Glutamatergic neuron (in vitro differentiated cells): ENCODE measurements at places on chromosomes 7 and 10. TPM values are rescaled to one million over a fixed set of nuclear protein-coding genes. Genes with fewer than 3 reads are reported as not detected.

Gene SPDYE9
- 0.25 TPM for total RNA-seq

Gene CYP26A1
- 4.2 TPM for total RNA-seq

Gene NKX2-3
- not detected for total RNA-seq

DNA sequence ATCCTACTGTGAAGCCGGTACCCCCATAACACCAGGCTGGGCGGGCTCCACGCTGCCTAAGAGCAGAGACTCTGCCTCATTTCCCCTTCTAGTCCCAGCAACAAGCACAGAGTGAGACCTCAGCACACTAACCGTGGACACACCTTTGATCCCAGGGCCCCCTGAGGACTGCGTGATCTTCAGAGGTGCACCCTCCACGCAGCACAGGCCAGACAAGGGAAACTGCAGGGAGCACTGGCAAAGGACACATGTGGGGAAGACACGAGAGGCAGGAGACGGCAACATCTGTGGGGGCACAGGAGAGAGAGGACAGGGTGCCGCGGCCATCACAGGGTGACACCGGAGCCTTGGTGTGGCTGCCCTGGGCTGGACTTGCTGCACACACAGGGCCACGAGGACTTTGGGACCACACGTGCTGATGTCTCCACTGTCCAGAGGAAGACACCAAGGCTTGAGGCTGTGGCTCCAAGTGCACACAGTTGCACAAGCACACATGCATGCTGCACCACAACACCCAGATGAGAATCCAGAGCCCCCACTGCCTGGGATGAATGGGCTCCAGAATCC is 128.8 kb downstream of the PTPRN2 start:
- H3K36me3 ChIP-seq, result peaks cover 19% of the 10 kb centered on the region
- H3K27ac ChIP-seq, result peak overlapping the region; percentile 49
- H3K4me1 ChIP-seq, result peaks cover 9% of the 10 kb centered on the region
- H3K4me3 ChIP-seq, result no peak overlapping the region
- no peak for DNase-seq

DNA sequence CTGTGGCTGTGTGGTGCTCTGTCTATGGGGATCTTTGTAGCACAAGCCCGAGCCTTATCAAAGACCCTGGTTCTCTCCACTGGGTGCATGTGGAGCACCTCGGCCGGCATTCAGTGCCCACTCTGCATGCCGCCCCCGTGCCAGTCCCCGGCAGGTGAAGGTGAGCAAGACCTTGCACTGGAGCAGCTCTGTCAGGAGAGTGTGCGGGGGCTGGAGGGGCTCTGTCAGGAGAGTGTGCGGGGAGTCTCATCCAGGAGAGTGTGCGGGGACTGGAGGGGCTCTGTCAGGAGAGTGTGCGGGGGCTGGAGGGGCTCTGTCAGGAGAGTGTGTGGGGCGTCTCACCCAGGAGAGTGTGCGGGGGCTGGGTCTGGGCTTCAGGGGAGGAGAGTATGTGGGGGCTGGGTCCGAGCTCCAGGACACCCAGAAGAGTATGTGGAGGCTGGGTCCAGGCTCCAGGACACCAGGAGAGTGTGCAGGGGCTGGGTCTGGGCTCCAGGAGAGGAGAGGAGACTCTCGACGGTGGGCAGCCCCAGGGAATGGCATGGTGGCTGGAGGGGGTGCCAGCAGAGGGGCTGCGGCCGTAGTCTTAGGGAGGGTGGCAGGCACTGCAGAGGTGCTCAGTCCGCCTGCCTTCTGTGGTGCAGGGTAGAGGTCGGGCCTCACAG is 40.8 kb downstream of the INPP5A start:
- no peak overlapping the region for H3K27ac ChIP-seq
- peaks cover 4% of the 10 kb centered on the region for H3K36me3 ChIP-seq
- peaks cover 2% of the 10 kb centered on the region for H3K27me3 ChIP-seq
- H3K4me1 ChIP-seq, result peaks cover 17% of the 10 kb centered on the region
- peak; percentile 14 for DNase-seq
- no peak overlapping the region for H3K4me3 ChIP-seq

GRCh38 chr10:98533746-98534445 is 87.2 kb upstream of the HPS1 start:
- no peaks in the 10 kb centered on the region for H3K4me1 ChIP-seq
- no peaks in the 10 kb centered on the region for H3K27me3 ChIP-seq
- no peak overlapping the region for H3K27ac ChIP-seq
- DNase-seq, result no peak

- peaks cover 4% of the 10 kb centered on the region for H3K4me1 ChIP-seq
- H3K27me3 ChIP-seq, result no peaks in the 10 kb centered on the region
- no peak overlapping the region for H3K27ac ChIP-seq
- no peaks in the 10 kb centered on the region for H3K36me3 ChIP-seq
These were observed 671.1 kb upstream of the GRM3 start for GRCh38 chr7:85972504-85973141.

GRCh38 chr7:152341039-152341913 is 94.5 kb downstream of the KMT2C start:
- H3K27ac ChIP-seq, result no peak overlapping the region
- no peaks in the 10 kb centered on the region for H3K36me3 ChIP-seq
- peak; percentile 28 for DNase-seq
- peaks cover 15% of the 10 kb centered on the region for H3K4me1 ChIP-seq

DNA sequence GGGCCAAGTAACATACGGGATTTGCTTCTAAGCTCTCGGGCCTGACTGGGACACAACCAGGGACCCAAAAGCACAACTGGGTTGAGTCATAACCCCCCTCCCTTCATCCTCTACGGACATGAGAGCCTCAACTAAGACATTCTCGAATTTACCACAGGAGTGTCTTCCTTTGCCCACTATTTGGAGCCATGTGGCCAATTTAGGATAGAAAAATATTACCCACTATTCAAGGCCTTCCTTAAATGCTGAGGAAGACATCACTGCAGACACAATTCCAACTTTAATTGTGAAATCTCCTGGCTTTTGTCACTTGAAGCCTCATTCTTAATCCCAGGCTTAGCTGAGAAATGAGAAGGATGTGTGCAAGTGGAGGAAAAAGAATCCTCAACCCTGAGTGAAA is 11.8 kb downstream of the CTBP2 start:
- H3K36me3 ChIP-seq, result peaks cover 4% of the 10 kb centered on the region
- H3K4me3 ChIP-seq, result no peak overlapping the region
- no peak overlapping the region for H3K27ac ChIP-seq
- no peak for DNase-seq
- H3K27me3 ChIP-seq, result peaks cover 13% of the 10 kb centered on the region

- H3K27ac ChIP-seq, result no peak overlapping the region
- no peak for DNase-seq
- no peaks in the 10 kb centered on the region for H3K27me3 ChIP-seq
- no peaks in the 10 kb centered on the region for H3K36me3 ChIP-seq
- H3K4me1 ChIP-seq, result no peaks in the 10 kb centered on the region
- no peak overlapping the region for H3K4me3 ChIP-seq
These were observed 135.5 kb downstream of the ZNF22 start for GRCh38 chr10:45136256-45136655.

DNA sequence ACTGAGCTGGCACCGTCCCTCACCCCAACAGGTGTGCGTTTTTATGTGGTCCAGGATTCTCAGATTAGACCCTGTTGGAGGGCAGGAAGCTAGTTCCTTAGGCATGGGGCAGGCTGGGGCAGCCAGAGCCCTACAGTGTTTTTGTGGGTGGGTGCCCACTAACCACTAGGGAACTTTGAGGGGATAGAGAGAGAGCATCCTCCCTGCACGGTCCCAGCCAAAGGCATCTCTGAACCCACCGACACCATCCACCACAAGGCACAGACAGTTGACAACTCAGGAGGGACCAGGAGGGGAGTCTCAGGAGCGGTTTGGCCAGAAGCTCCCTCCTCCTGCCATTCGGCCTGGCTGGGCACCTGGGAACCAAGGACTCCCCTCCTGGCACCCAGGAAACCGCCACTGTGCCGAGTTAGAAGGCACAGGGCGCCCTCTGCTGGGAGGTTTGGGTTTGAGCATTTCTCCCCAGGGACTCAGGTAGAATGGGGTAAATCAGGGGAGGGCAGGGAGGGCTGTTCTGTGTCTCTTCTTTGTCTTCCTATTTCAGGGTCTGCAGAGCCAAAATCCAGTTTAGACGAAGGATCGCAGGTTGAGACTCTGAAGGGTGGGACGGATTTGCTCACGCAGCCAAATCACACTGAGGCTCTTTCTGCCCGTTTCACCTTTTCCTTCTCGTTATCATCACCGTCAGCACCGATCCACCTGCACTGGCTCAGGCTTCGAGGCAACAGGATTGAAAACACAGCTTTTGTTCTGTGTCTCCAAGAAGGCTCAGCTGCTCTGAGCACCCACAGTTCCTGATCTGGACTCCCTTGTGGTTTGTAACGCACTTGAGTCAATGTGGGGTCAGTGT is 84.8 kb upstream of the COL13A1 start:
- H3K27ac ChIP-seq, result no peak overlapping the region
- no peaks in the 10 kb centered on the region for H3K4me1 ChIP-seq
- H3K4me3 ChIP-seq, result no peak overlapping the region
- H3K27me3 ChIP-seq, result no peaks in the 10 kb centered on the region
- no peaks in the 10 kb centered on the region for H3K36me3 ChIP-seq
- DNase-seq, result peak; percentile 74

DNA sequence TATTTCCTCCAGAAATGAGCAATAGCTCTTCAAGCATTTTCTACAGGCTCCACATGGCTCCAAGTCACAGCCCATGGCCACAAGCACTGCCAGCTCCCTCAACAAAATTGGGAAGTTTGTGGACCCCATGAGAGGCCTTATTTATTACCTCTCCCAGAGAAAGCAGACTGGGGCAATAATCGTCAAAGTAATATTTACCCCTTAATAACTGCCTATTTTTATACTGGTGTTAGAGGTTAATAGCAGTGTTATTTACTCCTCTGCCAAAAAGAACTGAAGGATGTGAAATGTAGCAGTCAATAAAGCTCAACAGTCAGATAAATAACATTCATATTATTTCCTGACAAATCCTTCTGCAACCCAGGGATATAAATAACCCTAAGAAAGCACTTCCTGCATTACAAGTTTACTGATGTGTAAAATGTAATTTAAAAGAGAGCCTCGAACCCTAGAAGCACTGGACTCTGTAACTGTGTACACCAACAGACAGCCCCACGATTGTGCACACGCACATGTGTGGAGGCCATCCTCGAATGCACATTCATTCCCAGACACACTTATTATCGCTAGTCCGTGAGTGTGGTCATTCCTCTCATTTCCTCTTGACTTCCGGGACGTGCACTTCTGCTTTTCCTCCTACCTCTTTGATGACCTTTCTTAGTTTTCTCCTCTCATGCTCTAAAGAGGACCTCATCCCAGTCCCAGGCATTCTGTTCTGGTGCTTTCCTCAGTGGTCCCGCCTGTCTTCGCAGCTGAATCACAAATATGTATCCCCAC is 157.4 kb downstream of the EVX1 start:
- no peak overlapping the region for H3K4me3 ChIP-seq
- no peaks in the 10 kb centered on the region for H3K36me3 ChIP-seq
- no peaks in the 10 kb centered on the region for H3K27me3 ChIP-seq
- no peaks in the 10 kb centered on the region for H3K4me1 ChIP-seq
